ENCODE measurements at places on chromosomes 2 and 18.

GRCh38 chr2:109217362-109218086 is 88.5 kb downstream of the SH3RF3 start:
- no peak for DNase-seq

- no peak for DNase-seq
These were observed 27.4 kb upstream of the ALLC start for GRCh38 chr2:3630631-3631030.

GRCh38 chr2:191870744-191871143 is 23.9 kb upstream of the CAVIN2 start:
- no peak for DNase-seq

GRCh38 chr2:101012054-101012705 is 10.1 kb downstream of the RPL31 start:
- DNase-seq, result no peak

DNA sequence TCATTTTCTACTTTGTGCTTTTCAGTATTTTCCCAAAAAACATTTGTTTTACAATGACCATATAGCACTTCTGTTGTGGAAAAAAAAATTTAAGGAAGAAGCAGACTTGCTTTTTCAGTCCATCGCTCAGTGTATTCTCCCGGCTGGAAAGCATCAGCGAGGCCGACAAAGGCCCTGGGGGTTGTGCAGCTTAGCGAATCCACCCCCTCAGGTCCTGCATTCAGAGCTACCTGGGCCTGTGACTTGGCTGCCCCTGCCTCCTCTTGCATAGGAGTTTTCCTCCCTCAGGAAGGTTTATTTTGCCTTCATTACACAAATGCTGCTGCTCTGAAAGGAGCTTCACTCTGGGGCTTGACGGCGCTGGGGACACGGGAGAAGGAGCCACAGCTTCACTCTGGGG is 244.4 kb upstream of the MGAT5 start:
- DNase-seq, result no peak

DNA sequence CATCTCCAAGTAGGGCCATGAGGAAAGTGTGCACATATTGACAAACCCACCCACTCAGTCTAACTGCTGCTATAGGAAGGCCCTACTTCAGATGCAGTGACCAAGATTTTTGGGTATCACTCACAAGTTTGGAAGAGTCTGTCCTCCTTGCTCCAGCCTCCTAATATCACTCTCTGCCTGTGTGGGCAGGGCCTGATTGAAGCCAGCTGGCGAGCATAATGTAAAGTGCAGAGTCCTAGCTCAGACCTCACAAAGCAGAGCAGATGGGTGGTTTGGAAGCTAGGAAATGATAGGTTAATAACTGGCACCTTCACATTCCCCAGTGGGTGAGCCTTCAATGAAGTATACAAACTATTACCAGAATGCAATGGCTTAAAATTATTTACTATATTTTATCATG is 11.2 kb upstream of the SULT1C3 start:
- no peak for DNase-seq

GRCh38 chr18:51030537-51031258 is 685 bp downstream of the SMAD4 start:
- peak; percentile 79 for DNase-seq

DNA sequence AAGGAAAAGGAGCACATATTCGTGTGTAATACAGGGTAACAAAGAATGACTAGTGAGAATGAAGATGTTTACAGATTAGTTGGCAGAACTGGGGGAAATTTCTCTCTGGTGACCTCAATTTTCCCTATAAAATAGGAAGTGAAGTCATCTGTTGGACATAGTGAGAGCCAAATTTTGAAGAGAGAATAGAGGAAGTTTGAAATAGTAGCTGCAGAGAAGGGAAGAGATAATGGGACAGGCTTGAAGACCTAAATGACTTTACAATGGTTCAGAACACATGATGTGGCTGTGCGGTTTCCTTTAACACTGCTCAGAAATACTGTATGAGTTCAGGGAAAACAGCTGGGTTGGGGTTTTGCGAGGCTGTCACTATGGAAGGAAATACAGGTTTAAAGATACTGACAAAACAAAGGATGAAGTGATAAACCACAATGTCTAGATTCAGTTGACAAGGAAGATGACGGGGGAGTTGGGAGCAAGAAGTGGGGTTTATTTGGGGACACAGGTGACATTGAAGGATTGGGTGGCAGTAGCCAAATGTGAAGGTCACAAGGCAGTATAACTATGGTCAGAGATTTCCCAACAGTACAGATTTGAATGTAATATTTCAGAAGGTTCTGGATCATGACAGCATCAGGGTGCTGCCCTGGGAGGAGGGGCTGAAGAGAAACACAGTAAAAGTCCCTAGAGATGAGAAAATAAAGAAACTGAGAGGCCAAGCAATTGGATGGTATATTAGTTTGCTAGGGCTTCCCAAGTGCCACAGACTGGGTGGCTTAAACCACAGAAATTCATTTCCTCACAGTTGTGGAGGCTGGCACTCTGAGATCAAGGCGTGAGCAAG is 82.6 kb upstream of the TANK start:
- DNase-seq, result peak; percentile 47

- no peak for DNase-seq
These were observed 49.9 kb upstream of the CALCRL start for GRCh38 chr2:187497858-187498463.

GRCh38 chr2:60347781-60348180 is 205.7 kb downstream of the BCL11A start:
- DNase-seq, result no peak

DNA sequence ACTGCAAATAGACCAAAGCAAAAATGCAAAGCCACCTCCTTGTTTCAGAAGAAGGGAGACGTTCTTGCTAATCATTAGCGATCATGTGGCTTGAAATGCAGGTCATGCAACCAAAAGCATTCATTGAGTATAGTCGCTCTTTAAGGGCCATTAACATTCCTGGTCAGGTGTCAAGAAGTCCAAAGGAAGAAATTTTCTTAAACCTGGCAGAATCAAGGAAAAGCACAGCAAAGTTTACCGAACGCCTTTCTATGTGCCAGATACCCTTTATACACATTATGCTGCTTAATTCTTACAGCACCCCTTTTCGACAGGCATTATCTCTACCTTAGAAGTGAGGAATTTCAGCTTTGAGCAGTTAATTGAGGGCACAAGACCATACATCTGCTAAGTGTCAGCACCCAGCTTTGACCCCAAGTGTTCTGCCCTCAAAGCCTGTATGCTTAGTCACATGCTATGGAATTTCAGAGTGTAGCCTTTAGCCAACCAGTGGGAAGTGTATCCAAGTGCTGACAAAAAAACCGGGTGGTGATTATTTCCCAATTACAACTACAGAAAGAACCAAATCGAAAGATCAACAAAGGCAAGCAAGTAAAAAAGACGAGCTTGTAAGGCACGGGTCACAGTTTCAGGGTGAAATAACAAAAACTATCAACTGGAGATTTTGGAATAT is 70.8 kb downstream of the EPHA4 start:
- DNase-seq, result no peak

GRCh38 chr2:39150102-39150562 is 29.3 kb upstream of the SOS1 start:
- no peak for DNase-seq

DNA sequence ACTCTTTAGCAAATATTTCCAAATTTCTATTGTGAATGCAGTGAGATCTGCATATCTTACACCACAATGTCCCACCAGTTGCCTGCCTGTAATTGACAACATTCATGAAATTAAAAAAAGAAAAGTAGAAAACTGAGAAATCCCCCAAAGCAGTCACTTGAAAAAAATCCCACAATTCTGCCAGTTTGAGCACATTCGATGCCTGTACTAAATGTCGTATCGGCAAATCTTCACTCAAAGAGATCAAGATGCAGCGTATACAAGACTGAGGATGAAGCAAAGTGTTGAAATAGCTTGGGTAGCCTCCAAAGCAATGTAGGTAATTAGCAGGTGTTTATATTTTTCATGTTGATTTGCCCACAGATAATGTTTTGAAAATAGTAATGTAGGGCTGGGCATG is 186.7 kb upstream of the ZEB2 start:
- no peak for DNase-seq

GRCh38 chr2:151919786-151920185 is 91.6 kb upstream of the ARL5A start:
- no peak for DNase-seq

- DNase-seq, result no peak
These were observed 49.2 kb upstream of the LGALSL start for GRCh38 chr2:64404743-64405142.

DNA sequence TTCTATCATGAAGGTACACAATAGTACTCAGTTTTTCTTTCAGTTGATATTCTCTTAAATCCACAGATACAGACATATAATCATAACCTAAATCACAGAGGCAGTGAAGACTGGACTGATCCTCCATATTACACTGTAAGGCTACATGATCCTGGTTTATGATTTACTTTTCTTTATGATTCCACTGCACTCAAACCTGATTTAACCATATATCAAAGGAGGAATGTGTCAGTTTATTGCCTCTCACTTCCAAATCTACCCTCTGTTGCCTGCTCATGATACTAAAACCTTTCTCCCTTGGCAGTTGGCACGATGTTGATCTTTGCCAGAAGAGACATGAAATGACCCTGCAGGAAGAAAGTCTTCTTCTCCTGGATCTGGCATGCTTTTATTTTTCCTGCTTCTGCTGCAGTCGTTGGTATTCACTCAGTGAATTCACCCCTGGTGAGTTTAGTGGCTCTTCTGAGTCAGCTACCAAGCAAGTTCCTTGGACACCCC is 426.4 kb downstream of the MBD2 start:
- DNase-seq, result no peak

DNA sequence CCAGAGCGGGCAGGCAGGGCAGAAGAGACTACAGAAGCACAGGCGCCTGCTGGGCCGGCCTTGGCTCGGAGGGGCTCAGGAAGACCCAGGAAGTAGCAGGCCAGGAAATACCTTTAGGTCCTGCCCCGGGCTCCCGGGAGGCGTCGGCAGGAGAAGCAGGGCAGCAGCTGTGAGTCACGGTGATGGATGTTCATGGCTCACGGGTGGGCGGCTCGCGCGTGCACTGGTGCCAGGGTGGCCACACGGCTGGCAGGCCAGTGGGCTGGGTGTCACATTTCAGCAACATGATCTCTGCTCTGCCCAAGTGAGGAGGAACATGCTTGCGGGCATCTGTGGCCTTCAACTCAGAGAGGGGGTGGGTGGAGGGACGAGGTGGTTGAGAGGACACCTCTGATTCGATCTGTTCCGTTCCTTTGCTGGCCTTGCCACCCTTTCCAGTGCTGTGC is 139.3 kb downstream of the KLHL29 start:
- no peak for DNase-seq

GRCh38 chr2:163732727-163733126 is 3.1 kb downstream of the FIGN start:
- no peak for DNase-seq

DNA sequence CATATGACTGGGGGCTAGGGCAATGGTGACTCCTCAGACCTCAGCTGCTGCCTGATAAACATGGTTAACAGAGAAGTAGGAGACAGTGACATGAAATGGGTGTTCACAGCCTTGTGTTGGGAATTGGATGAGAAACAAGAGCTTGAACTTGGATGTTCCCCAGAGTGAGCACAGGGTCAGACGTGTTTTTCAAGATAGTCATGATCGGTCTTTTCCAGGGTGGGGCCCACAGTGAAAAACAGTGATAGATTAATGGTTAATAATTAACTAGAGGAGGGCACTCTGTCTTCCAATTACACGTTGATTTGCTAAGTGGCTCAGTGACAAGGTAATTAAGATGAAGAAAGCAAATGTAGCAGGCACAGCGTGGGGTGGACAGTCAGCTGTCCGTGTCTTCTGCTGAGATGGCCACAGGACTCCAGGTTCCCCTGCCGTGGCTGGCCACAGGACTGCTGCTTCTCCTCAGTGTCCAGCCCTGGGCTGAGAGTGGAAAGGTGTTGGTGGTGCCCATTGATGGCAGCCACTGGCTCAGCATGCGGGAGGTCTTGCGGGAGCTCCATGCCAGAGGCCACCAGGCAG is at the start of gene UGT1A3:
TSS of gene UGT1A3 (plus strand) at position 320 of the 579 bp plus-strand sequence. CDS start at position 405, 85 bp downstream.
- DNase-seq, result no peak

DNA sequence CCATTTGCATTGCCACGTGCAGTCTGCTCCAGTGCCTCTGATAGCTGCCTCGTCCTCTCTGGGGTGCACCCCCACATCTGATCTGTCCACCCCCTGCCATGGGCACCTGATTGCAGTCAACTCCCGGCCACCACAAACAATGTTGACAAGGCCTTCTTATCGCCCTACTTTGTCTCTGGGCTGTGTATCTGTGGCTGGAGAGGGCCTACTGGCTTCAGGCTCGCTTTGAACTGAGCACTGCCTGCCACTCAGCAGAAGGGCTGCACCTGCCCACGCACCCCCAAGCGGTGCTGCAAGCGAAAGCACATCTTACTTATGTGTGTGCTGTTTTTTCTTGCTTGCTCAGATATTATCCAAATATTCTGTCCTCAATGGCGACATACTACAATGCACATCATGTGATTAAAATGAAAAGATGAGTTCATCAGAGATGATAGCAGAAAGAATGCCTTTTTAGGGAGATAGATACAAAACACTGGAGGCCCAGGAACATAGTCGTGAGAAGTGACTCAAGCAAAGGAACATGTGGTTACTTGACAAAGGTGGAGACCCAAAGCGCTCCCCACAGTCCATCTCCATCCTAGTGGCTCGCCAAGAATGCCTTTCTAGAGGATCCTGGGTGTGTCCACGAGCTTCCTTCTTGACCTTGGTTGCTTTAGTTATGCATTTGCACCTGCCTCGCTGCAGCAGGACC is 28.8 kb downstream of the FBLN7 start:
- DNase-seq, result no peak

DNA sequence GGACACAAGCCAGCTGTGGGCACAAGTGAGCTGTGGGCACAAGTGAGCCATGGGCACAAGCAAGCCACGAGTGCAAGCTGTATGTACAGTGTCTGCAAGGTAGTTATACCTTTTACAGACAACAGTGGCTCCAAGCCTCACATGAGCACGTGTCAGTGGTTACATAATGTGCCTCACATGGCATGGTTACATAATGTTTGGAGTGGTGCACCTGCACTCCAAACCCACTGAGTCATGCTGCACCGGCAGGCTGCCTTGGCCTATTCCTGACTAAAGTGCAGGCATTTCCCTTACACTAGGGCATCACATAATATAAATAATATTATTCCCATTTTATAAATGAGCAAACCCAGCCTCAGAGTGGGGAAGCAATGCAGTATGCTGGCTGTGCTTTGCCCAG is 62.6 kb downstream of the MARCO start:
- no peak for DNase-seq

DNA sequence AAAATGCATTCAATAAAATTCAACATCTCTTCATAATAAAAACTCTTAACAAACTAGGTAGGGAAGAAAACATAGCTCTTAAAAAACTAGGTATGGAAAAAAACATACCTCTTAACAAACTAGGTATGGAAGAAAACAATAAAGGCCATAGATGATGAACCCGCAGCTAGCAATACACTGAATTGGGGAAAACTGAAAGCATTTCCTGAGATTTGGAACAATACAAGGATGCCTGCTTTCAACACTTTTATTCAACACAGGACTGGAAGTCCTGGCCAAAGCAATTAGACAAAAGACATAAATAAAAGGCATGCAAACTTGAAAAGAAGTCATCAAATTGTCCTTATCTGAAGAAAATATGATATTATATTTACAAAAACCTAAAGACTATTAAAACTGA is 67.8 kb downstream of the NCKAP1 start:
- DNase-seq, result no peak
